ENCODE measurements at places on chromosomes 12 and 14. TPM values are rescaled to one million over a fixed set of nuclear protein-coding genes. Genes with fewer than 3 reads are reported as not detected.

Gene TMEM30B
- total RNA-seq = 0.13 TPM

Gene CCDC198
- total RNA-seq = not detected

Gene SPIC
- total RNA-seq = not detected

Gene TAS2R46
- 1.0 TPM for total RNA-seq

Gene FSCB
- not detected for total RNA-seq

Gene KRT2
- total RNA-seq = not detected

Gene CACNA1C
- 0.38 TPM for total RNA-seq

Gene SSPN
- total RNA-seq = 0.39 TPM

Gene GARIN6
- total RNA-seq = not detected

Gene SOCS4
- total RNA-seq = 12.5 TPM

Gene STAB2
- total RNA-seq = 71.1 TPM

Gene PLEKHH1
- 0.13 TPM for total RNA-seq

Gene FAM181A
- total RNA-seq = not detected

Gene SLC7A8
- total RNA-seq = 1.0 TPM

Gene IFNG
- total RNA-seq = not detected

Gene GALNT4
- 15.0 TPM for total RNA-seq

Gene TRPV4
- total RNA-seq = 1.4 TPM

Gene RBP5
- 0.26 TPM for total RNA-seq

Gene CCDC184
- not detected for total RNA-seq

Gene RAB2B
- total RNA-seq = 22.0 TPM

Gene DDIT3
- total RNA-seq = 6.2 TPM

Gene ARL6IP4
- 149 TPM for total RNA-seq

Gene ENO2
- 1.4 TPM for total RNA-seq

Gene HRK
- total RNA-seq = not detected

Gene STAC3
- total RNA-seq = 0.13 TPM

Gene TPH2
- total RNA-seq = not detected

Gene CPNE6
- not detected for total RNA-seq

Gene CD69
- total RNA-seq = 0.39 TPM

Gene PLBD1
- total RNA-seq = 1.0 TPM

Gene KRT79
- total RNA-seq = not detected

Gene LALBA
- not detected for total RNA-seq

Gene IGF1
- total RNA-seq = 2.1 TPM

Gene RD3L
- not detected for total RNA-seq

Gene E2F7
- total RNA-seq = 7.6 TPM

Gene LTBP2
- 15.7 TPM for total RNA-seq

Gene CLEC1A
- 12.1 TPM for total RNA-seq

Gene B3GNT4
- under 0.01 TPM for total RNA-seq

Gene WNT5B
- 0.51 TPM for total RNA-seq

Gene PDE3A
- total RNA-seq = 0.51 TPM

Gene EP400
- 10.7 TPM for total RNA-seq

Gene ITGA7
- 0.13 TPM for total RNA-seq

Gene KCNMB4
- 0.39 TPM for total RNA-seq

Gene ULK1
- total RNA-seq = 16.2 TPM

Gene OR4M1
- total RNA-seq = not detected

All from dermis microvascular lymphatic vessel endothelial cell (primary cell).